Activated CD4-positive, alpha-beta T cell treated with anti-CD3 and anti-CD28 coated beads for 36 hours (primary cell): ENCODE measurements at places on chromosomes 3 and 15.

GRCh38 chr15:39946862-39947261, 12.9 kb downstream of the EIF2AK4 start:
- no peak for DNase-seq

DNA sequence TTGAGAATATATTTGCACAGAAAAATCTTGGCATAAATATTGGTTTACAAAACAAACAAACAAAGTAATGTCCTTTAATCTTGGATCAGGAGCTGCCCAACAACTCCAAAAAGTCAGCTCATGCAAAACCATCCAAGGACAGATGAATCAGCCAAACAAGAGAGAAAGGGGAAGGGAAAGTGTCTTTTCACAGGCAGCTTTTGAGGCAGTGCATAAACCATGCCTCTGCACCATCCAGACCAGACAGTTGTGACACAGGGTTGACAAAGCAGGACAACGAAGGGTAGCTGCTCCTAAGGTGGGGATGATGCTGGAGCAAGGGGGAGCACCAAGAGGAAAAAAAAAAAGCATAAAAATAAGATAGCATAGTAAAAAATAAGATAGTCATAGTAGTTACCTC, 8.7 kb downstream of the CD86 start:
- no peak for DNase-seq

- DNase-seq, result no peak
Measured at GRCh38 chr3:47359323-47359722, 21.5 kb upstream of the PTPN23 start.

DNA sequence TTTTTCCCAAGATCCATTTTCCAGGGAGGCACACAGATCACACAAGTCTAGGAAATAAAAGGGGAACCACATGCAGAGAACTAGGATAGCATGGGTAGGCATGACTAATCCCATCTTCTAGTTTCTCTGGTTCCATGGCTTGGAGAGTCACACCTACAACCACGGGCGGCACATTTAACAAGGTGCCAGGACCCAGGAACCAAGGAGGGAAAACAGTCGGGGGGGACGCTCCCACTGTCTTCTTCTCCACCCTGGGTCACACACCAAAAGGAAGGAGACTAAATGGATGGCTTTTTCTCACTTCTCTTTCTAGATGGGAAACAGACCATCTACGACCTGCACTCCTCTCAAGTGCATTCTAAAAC, 4.6 kb upstream of the SMCO1 start:
- peak; percentile 51 for DNase-seq

DNA sequence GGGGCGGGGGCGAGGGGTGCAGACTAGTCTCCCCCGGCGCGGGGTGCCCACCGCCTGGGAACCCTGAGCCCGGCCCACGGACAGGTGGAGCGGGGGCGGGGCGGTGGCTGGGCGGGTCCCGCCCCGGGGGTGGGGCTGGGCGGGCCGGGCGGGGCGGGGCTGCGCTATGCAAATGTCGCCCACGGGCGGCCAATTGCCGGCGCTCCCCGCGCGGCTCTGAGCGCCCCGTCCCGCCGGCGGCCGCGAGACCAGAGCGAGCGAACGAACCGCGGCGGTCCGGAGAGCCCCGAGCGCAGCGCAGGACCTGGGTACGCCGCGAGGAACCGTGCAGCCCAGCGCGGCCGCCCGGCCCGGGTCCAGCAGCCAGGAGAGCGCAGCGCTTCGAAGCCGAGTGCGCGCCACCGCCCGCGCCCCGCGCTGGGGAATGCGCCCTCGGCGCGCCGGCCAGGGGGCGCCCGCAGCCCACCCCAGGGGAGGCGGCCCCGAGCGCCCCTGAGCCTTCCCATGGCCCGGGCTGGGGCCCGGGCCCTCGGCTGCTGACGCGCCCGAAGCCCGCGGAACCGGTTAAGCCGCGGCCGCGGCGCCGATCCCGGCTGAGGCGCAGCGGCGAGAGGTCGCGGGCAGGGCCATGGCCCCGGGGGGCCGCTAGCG, at the start of gene SEMA3F:
Gene SEMA3F (plus strand): TSS at position 485 of the 651 bp plus-strand sequence. CDS start 4,299 bp downstream, outside the sequence.
- DNase-seq, result peak; percentile 79

DNA sequence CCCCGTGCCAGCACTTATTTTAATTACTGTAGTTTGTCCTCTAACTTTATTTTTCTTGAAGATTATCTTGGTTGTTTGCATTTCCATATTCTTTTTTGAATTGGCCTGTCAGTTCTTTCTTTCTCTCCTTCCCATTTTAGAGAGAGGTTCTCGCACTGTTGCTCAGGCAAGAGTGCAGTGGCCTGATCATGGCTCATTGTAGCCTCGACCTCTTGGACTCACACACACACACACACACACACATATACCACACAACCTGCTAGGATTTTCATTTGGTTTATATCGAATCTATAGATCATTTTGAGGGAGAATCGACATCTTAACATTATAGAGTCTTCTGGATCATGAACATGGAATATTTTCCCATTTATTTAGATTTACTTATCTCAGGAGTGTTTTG, 8.7 kb downstream of the FEM1B start:
- DNase-seq, result no peak

DNA sequence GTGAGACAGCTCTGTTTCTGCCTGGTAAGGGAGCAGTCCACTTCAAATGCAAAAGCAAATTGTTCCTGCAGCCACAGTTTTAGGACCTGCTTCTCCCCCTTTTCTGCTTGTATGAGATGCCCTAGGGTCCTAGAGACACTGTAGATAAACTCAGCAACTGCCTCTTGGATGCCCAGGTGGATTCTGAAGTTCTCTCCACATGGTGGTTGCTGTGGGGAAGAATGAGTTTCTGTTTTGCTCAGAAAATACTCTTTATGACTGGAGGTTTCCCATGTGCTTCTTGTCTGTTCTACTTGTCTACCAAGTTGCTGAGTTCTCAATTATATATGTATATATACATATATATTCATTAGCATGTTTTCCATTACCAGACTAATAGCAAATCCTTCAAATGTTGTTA, 5.6 kb upstream of the ZNF80 start:
- DNase-seq, result peak; percentile 38

- no peak for DNase-seq
Measured at GRCh38 chr3:177468816-177469215, 271.5 kb upstream of the TBL1XR1 start.

DNA sequence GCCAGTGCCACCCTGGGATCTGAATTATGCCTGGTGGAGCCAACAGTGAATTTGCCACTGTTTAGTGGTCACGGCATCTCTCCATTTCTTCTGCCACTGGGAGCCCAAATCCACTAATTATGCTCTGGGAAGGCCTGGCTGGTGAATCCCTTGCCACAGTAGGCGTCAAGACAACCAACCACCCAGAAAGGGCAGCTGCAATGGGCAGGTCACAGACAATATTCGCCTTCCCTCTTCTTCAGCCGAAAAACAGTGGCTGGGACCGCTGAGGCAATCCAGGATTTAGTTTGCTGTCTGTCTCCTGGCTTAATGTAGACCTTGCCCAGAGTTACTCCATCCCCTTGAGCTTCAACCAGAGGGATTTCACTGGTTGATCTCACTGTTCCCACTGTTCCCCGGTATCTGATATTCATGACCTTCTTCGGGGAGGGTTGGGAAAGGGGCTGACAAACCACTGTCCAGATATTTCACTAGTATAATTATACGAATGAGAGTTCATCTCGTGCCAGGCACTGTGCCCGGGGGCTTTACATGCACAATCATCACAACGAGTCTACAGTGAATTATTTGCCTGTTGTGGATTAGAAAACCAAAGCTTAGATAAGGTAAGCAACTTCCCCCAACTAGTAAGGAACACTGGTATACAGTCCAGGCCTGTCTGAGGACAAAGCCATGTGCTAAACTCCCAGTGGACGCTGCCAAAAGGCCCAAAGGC, 49.9 kb upstream of the RAB6B start:
- DNase-seq, result no peak

DNA sequence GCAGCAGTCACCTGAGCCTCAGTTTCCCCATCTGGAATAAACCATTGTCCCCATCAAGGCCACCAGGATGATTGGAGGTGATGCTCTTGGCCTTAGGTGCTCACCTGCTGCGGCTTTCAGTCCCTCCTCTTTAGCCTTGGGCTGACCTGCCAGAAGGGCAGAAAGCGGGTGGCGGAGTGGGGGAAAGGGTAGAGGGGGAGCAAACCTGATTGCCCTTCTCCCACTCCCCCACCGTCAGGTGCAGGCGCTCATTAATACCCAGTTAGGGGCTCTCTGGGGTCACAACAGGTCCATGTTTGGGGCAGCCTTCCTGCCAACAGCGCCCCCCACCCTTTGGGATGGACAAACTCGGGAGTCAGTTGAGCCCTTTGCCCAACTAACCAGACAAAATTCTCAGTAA, 50.5 kb downstream of the GRIP2 start:
- DNase-seq, result no peak

- DNase-seq, result no peak
Measured at GRCh38 chr3:11411956-11412355, 139.8 kb downstream of the ATG7 start.

- no peak for DNase-seq
Measured at GRCh38 chr15:61380270-61380669, 151.2 kb upstream of the RORA start.

- peak; percentile 41 for DNase-seq
Measured at GRCh38 chr3:9399746-9400145, 2.3 kb downstream of the SETD5 start.

GRCh38 chr3:31981206-31982181, at the start of the genes OSBPL10 and ZNF860:
Gene OSBPL10 (minus strand): TSS chr3:31981262. CDS start chr3:31981179, 83 bp downstream.
Gene ZNF860 (plus strand): TSS chr3:31981750. CDS start chr3:31989080, 7,330 bp downstream.
- DNase-seq, result peak; percentile 58

DNA sequence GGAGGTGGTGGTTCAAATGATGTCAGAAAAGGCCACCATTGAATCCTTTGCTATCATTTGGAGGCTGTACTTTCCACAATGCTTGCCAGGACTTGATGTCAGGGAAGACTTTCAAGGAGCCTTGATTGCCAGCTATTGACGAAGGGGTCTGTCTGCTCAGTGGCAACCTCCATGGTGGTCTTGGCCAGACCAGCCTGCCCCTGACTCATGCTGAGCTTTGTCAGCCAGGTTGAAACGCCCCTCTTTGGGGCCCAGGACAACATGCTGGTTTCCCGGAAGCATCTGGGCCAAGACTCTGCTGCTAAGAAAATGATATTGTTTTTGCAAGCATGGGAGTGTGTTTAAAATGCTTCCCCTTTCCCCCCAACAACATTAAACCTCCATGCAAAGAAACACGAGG, 26.7 kb downstream of the CGNL1 start:
- DNase-seq, result no peak

DNA sequence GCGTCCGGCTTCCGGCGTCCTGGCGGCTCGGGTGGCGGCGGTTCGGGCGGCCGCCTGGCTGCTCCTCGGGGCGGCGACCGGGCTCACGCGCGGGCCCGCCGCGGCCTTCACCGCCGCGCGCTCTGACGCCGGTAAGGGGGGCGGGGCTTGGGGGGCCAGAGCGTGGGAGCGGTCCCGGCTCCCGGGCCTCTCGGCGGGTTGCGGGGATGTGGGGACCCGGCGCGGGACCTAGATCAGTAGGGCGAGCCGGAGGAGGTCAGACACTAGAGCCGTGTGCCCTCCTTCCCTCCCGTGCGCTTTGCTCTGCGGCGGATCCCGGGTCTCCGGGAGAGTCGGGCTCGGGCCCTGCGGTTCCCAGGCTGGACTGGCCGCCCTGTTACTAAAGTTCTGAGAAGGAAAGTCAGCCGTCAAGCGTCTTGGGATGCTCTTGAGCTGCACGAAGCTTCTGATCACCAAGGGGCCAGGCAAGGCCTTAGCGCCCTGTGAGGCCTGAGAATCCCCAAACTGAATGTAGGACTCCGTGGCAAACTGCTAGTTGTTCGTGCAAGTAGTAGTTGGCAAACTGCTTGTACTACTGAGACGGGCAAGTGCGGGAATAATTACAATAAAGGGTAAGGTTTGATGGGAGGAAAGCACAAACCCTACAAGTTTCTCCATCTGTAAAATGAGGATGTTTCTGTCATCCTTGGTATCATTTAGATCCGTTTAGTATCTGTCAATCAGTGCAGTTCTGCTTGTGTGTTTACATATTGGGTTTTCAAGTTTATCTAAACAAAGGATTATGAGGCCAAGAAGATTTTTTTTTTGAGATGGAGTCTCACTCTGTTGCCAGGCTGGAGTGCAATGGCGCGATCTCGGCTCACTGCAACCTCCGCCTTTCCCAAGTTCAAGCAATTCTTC, 587 bp downstream of the PIGX start:
- DNase-seq, result peak; percentile 77
